ENCODE measurements at places on chromosomes 12 and 14.

GRCh38 chr14:95850429-95850828 is 26.2 kb upstream of the TUNAR start:
- DNase-seq: no peak

- no peak for DNase-seq
Measured at GRCh38 chr12:102958830-102959176, 1.3 kb downstream of the ASCL1 start.

DNA sequence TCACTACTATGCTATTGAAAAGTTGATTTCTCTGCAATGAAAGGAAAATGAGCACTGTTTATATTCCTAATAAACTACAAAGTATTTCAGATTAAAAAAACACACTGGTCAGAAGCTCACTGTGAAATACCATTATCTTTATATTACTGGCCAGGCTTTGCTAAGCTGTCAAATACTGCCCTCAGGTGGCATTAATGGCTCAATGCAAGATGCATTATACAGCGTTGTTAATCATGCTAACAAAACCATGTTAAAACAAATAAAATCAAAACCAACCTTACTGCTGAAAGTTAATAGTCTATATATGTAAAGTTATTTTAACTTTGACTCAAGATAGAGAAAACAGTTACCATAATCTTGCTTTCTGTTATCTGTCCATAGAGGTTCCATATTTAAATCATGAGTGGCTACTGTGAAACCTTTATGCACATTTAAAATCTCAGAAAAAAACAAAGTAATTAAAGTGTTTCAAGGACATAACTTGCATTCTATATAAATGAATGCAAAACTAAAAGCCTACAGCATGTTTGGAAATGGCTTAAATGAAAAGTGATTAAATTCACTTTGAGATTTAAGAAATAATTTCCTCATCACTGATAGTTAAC is 121.7 kb downstream of the RALGAPA1 start:
- peak; percentile 75 for DNase-seq

GRCh38 chr12:23376238-23376637 is 573.2 kb downstream of the SOX5 start:
- DNase-seq: peak; percentile 2

DNA sequence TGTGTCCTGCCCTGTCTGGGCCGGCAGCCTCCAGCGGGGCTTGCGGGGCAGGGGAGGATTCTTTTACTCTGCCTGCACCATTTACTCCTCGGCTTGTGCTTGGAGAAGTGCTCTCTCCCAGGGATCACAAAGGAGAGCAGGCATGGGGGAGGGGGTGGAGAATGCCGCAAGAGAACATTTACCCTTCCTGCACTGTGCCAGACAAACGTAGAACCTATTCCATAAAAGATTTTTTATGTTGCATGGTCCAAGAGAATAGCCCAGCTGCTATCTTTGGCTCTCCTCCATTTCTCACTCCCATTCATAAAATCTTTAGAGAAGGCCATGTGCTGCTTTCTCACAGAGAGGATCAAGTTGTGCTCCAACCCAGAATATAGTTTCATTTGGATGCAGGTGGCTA is 159.4 kb downstream of the SPTSSA start:
- DNase-seq: no peak

Data from HepG2 (cell line).